DMS53 (cell line): ENCODE measurements at places on chromosomes 4 and X.

DNA sequence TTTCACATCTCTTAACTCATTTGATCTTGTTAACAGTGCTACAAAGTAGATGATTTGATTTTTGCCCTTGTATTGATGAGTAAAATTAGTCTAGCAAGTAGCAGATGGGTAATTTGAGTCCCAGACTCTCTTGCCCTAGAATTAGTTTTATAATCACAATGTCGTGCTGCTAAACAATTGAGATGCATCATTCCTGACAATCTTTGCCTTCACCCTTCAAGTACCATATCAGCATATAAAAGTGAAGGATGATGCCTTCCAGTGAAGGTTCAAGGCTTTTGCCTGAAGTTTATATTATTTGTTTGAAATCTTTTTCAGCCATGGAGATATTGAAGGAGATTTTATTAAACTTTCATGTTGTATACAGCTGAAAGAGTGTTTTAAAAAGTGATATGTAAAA lies 141.4 kb downstream of the GRID2 start:
- DNase-seq, result no peak

- DNase-seq, result no peak
These were observed 5.0 kb downstream of the FGA start for GRCh38 chr4:154585369-154586018.

GRCh38 chr4:142341268-142341667 lies 504.8 kb downstream of the INPP4B start:
- DNase-seq, result no peak

GRCh38 chr4:164350061-164350460 lies 403.9 kb upstream of the SMIM31 start:
- peak; percentile 10 for DNase-seq

GRCh38 chr4:55768291-55768690 lies 51.3 kb upstream of the EXOC1L start:
- DNase-seq, result no peak

DNA sequence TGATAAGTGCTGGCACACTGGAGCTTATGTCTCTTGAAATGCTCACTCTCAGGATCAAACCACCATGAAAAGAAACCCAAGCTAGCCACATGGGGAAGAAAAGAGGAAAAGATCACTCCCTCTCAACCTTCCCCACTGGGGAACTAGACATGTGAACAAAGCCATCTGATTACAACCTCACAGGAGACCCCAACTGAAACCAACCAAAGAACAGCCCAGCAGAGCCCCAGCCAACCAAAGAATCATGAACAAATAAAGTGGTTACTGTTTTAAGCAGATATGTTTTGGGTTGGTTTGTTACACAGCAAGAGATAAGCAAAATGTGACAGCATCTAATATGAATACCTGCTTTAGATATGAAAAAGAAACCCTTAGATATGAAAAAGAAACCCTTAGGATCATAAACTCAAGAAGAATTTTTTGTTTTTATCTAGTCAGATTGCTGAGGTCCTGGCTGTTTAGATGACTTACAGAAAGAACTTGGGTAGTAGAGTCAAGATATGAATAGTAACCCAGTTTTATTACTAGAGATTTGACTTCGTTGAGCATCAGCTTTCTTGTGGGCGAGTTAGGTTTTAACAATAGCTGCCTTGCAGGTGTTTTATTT lies 23.7 kb upstream of the TLR7 start:
- no peak for DNase-seq

DNA sequence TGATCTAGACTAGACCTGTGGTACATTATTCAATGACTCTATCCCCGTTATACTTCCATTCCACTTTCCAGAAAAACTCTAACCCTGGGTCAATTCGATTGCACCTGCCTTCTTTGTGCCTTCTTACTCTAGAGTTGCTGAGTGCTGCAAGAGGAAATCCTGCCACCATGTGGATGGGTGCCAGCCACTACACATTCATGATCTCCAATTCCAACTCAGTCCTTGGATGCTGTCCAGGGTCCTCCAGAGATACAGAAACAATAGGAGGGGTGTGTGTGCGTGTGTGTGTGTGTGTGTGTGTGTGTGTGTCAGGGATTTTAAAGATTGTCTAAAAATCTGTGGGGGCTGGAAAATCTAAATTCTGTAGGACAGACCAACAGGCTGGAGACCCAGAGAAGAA lies 42.9 kb upstream of the INTS6L start:
- DNase-seq, result peak; percentile 82
